ENCODE measurements at places on chromosomes 13 and 19.

GRCh38 chr13:76014406-76015318 is 378.5 kb downstream of the LMO7 start:
- no peak for DNase-seq

DNA sequence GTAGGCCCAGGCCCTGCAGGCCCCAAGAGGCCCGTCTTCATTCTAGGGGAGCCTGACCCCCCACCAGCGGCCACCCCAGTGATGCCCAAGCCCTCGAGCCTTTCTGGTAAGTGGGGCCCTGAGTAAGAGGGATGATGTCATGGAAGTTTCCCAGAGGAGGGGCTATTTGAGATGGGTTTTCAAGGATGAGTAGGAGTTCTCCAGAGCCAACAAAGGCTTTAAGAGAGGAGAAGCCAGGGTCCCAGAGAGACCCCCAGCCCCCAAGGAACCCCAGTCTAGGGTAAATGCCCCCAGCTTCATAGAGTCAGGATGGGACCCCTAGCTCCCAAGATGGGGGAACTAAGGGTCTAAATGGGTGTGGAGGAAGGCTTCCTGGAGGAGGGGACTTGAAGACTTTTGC is 9.1 kb upstream of the PIK3R2 start:
- DNase-seq: no peak

GRCh38 chr19:21749090-21749489 is 18.3 kb downstream of the ZNF100 start:
- no peak for DNase-seq

GRCh38 chr19:43553656-43554055 is 20.7 kb downstream of the ZNF575 start:
- no peak for DNase-seq

DNA sequence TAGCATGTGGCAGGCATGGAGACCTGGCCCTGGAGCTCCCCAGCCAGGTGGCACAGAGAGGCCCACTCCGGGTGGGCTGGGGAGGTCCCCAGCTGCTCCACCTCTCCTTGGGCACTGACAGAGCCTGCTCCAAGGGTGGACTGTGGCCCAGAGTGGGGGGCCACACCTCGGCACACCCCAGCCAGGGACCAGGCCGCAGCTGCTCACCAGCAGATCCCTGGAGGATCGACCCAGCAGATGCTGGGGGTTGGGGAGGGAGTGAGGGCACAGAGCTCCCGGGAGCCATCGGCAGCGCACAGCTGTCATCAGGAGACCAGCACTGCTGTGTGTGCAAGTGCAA is 72.0 kb upstream of the KCTD15 start:
- DNase-seq: no peak

GRCh38 chr19:46776927-46777911 is 11.2 kb downstream of the SLC1A5 start:
- no peak for DNase-seq

GRCh38 chr13:42754801-42755510 is 26.4 kb upstream of the FAM216B start:
- DNase-seq: no peak

GRCh38 chr13:61608138-61608537 is 192.5 kb upstream of the PCDH20 start:
- no peak for DNase-seq

DNA sequence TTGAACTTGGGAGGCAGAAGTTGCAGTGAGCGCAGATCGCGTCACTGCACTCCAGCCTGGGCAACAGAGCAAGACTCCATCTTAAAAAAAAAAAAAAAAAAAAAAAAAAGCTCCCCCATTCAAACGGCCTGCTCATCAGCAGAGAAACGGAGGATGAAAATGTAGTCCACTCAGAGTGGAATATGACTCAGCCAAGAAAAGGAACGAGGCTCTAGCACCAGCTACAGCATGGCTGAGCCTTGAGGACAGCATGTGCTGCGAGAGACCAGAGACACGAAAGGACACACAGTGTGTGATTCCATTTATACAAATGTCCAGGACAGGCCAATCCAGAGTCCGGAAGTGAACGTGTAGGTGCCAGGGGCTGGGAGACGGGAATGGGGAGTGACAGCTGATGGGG is 18.1 kb upstream of the MIER2 start:
- no peak for DNase-seq

DNA sequence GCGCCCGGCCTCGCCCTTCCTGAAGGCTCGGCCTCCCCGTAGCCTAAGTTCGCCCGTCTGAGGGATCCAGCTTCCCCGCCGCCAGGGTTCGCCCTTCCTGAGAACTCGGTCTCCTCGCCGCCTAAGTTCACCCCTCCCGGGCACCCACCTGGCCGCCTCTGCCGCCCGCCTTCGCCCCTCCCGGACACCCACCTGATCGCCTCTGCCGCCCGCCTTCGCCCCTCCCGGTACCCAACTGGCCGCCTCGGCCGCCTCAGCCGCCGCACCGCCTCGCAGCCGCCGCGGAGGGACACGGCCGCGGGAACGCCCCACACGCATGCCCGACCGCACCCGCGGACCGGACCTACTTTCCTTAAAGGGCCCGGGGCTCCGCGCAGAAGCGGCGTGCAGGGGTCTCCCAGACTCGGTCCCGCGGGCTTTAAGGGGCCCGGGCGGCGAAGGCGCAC is at the start of gene MOB3A:
MOB3A (minus strand) TSS at position 293 of the 446 bp plus-strand sequence. CDS start 17,766 bp downstream, outside the sequence.
- no peak for DNase-seq

DNA sequence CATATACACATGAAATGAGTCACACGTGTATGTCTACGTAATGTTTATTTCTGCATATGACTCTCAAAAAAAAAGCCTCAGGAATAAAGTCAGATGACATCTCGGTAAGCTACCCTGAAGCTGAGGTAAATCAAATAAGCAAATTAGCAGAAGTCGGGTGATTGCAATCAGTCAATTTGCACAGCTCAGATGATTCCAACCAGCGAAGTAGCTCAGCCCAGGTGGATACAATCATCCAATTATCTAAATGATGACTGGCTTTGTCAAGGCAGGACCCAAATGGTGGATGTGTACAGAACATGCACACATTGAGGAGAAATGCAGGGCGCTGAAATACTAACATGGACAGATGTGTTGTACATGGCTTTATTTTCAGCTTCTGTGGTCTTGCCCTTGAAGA is 148.5 kb downstream of the ZNF486 start:
- no peak for DNase-seq

All from femur (tissue), 1 donor.